ENCODE measurements at places on chromosomes 1 and 21.

DNA sequence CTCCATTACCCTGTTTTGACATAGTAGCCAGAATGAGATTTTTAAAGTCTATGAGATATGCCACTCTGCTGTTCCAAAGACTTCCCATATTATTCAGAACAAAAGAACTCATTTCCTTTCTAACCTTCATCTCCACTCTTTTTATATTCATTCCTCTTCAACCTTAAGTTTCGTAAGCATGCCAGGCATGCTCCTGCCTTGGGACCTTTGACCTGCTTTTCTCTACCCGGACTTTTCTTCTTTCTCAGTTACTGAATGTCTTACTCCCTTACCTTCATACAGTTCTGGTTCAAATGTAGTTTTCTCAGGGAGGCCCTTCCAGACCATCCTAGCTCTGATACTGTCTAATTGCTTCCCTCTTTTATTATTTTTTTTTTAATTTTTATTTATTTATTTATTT lies 81.1 kb downstream of the TNNI3K start:
- DNase-seq: no peak

DNA sequence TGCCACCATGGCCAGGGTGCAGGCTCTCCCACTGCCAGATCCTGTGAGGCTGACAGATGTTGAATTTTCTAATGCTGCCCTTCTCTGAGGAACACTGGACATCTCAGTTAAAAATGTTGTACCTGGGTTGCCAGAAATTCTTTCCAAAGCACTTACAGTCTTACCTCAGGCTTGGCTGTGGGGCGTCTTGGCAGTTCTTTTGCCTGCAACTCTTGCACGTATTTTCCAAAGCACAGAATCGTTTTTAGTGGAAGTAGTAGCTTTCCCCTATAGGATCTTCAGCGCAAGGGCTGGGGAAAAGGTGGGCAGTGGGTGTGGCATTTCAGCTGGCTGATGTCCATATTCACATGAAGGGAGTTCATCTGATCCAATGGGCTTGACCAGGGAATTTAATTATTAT lies 53.9 kb downstream of the EDN2 start:
- peak; percentile 79 for DNase-seq

- no peak for DNase-seq
Measured at GRCh38 chr1:204968951-204969350, 74.1 kb upstream of the CNTN2 start.

DNA sequence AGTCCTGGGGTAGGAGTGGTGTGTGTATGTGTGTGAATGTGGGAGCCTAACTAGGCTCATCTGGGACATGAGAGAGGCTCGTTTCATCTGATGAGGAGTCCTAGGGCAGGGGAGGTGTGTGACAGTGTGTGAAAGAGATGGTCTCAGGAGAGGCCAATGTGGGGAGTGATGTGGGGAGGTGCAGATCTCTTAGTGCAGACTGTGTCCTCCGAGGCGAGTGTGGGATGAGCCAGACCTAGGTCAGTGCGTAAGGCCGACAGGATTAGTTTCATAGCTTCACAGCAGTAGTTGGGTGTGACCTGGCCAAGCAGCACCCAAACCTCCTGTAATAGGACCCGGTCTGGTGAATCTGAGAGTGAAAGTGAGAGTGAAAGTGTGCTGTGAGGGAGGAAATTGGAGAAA lies 94.7 kb downstream of the LIPI start:
- no peak for DNase-seq

GRCh38 chr1:62237950-62238374 lies 43.3 kb downstream of the L1TD1 start:
- no peak for DNase-seq

GRCh38 chr1:202811296-202812175 lies 782 bp downstream of the PCAT6 start:
- no peak for DNase-seq

- DNase-seq: no peak
Measured at GRCh38 chr1:47805921-47806361, 191.2 kb downstream of the TRABD2B start.

- no peak for DNase-seq
Measured at GRCh38 chr21:14762734-14763694, 216.9 kb upstream of the SAMSN1 start.

DNA sequence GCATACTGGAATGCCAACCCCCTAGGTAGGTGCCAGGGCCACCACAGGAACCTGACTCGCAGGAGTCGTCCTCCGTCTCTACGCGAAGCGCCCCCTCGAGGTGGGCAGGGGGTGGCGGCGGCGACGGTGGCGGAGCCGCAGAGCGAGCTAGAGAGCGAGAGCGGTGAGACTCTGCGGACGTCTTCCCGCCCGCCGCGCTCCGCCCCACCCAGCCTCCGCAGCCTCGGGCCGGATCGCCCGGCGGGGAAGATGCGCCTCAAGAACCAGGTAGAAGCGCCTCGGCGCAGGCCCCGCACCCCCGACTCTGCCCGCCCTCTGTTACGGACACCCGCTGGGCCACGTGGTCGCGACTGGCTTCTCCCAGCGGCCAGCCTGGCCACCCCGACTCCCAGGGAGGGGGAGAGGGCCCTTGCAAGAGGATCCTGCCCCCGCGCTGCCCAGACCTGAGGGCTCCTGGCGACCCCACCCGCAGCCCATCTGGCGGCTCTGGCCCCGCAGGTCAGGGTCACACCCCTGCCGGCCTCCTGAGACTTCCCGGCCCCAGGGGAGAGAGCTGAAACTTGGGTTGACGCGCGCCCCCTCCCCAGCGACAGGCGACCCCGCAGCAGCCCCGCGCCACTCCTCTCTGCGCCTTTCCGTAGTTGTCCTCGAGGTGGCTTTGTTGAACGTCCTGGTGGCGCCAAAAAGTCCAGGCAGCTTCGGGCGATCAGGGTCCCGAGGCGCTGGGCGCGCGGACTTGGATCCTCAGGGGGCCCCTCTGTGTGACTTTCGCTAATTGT lies 24.4 kb upstream of the AGBL4 start:
- DNase-seq: peak; percentile 42

DNA sequence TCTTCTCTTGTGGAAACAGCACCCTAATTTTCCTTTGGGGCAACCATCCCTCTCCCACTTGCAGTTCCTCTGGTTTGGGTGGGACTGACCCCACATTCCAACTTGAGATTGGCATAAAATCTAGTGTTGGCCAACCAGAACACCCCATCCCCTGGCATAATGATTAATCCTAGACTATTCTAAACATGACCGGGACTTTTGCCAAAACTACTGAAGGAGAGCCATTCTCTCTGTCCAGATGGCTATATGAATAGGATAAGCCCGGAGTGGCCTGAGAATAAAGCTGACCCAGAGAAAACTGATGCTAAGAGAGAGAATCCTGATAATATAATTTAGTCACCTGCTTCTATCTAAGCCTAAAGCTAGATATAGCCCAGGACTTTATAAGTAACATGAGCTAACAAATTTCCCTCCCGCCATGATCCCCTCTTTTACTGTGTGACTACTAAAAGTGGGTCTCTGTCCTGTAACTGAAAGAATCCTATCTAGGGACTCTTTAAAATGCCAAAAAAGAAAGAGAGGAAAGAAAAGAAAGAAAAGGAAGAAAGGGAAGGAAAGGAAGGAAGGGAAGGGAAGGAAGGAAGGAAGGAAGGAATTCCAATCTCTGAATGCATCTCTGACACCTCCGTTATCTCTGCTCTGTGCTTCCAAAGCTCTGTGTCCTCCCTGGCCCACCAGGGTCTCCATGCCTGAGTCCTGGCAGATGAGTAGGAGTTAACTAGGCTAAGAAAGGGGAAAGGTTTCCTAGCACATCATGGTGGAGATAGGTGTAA lies 28.0 kb upstream of the NRDC start:
- DNase-seq: no peak

- peak; percentile 67 for DNase-seq
Measured at GRCh38 chr1:235649368-235650163, at the start of gene GNG4. TSS of gene GNG4 (minus strand) at chr1:235649784. CDS start at chr1:235583838, 65,946 bp downstream.

DNA sequence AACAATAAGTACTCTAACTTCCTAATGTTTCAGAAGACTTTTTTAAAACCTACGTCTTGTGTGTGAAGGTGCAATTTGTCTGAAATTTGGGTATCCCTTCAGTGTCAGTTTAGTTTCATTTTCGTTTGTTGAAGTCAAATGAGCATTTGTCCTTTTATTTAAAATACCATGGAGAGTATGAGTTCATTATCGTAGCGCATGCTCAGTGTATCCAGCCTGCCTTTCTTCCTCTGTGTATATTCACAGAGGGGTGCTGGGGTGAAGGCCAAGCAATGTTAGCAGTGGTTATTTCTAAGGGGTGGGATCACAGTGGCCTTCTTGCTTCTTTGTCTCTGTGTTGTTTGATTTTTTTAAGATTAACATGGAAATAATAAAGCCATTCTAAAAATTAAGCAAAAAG lies 43.2 kb downstream of the CNN3 start:
- no peak for DNase-seq

- no peak for DNase-seq
Measured at GRCh38 chr1:158008630-158009029, 15.2 kb downstream of the KIRREL1 start.

GRCh38 chr1:219480011-219480410 lies 132.9 kb downstream of the ZC3H11B start:
- no peak for DNase-seq

DNA sequence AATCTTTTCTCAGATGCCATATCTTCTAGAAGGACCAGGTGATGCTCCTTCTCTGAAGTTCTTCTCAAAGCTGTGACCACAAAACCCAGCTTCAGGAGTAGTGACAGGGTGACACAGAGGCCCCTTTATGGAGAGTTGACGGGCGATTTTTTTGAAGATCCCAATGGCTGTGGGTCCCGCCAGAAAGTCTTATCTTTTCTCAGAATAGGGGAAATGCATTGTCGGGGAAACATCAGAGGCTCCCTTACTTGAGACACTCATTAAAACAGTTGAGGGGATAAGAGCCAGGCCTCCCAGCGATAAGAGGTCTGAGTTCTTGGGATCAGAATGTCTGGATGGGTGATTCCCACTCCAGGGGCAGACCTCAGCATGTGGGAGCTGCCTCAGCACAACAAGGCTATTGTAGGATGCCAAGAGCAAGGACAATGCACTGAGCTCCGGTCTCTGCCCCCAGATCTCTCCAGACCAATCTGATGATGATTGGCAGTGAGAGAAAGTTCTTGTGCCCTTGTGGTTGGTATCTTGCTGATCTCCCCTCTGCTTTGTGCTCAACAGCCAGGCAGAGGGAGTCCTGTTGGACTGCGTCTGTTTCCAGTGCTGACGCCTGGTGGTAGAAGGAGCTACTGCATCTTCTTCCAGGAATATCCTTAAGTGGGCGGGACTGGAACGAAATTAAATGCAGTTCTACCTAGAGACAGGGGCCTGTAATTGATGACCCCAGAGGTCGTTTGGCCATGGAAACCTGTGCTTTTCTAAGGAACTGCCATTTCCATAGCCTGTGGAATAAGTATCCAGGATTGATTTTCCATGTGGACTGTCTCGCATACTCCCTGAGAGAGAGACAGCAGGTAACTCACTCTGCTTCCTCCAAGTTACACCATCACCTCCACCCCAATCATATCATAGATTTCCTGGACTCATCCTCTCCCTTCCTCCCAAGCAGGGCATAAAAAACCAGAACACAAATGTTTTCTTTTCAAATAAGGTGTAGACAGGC lies 6.8 kb upstream of the ACKR1 start:
- DNase-seq: peak; percentile 69

GRCh38 chr1:168792142-168792541 lies 63.1 kb upstream of the DPT start:
- no peak for DNase-seq

DNA sequence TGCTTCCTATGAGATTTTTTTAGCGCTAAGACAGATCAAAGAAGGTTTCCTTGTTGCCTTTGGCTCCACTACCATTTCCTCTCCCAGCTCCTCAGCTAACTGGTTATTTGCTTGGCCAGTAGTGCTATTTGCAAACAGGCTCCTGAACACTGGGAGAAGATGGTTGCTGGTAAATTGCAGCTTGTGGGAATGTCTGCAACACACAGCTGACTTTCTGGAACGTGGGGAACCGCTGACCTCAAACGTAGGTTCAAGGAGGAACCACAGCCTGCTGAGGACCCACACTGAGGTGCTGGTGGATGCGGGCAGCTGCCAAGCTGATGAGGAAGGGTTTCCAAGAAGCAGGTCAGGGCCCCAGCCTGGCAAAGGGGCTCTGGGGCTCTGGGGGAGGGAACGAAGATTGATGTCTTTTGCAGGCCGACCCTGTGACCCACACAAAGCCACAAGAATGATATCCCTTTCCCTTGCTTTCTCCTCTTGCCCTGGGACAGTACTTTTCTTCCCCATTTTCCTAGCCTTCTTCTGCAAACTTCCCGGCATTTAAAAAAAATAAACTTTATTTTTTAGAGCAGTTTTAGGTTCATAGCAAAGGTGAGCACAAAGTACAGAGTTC lies 24.8 kb downstream of the GNG4 start:
- DNase-seq: peak; percentile 57

DNA sequence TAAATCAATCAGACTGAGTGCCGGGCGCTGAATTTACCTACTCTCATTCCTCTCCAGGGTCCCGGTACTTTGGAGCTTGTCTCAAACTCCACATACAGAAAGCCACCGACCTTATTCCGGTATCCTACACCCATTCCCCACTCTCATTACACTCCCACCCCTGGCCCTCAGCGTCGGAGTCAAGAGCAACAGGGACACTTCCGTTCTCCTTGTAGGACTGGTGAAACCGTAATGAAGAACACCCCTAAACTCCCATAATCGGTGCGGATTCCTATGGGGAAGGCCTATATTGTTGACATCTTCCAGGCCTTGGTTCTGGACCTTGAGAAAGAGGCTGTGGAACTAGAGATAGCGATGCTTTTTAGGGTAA lies 798 bp downstream of the ZBED6 start:
- DNase-seq: peak; percentile 61

DNA sequence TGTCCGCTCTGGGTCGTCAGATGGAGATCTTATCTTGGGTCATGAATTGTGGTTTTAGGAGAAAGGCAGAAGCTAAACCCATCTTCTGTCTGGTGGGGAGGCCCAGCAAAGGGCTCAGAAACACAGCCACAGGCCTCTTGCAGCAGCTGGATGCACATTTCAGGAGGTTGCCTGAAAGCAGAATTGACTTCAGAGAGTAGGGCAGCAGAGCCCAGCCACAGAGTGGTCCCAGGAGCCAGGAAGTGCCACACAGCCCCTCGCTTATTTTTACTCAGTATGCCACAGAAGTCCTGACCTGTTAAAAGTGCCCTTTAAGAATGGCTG lies 8.3 kb upstream of the RIPK4 start:
- no peak for DNase-seq

- DNase-seq: no peak
Measured at GRCh38 chr1:33343539-33343938, 22.6 kb upstream of the A3GALT2 start.

DNA sequence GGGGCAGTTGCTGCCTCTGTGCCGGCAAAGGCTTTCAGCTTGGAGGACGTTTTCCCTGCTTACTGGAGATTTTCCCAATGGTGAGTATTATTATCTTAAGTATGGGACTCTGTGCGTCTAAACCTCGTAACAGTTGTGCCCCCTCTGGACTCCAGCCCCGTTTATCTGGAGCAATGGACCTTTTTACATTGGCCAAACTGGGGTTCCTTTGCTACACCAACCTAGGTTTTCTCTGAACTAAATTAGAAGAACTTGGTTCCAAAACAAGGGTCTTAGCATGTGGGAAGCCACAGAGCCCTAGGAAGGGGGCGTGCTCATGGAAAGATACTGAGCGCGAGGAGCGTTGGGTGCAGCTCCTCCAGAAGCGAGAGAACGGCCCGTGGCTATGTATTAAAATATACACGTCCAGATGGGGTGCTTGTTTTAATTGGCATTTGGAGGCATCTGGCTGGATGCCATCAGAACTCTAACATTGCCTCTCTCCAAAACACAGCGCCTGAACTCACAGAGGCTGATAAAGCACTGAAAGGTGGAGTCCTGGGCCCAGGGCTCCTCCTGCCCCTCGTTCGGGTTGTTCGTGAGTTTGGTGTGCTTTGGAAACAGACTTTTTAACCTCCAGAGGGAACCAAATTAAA lies 28.4 kb downstream of the POFUT2 start:
- DNase-seq: peak; percentile 37

- no peak for DNase-seq
Measured at GRCh38 chr1:35536556-35537162, 20.5 kb downstream of the KIAA0319L start.
